ENCODE measurements at places on chromosomes 2 and 18.

DNA sequence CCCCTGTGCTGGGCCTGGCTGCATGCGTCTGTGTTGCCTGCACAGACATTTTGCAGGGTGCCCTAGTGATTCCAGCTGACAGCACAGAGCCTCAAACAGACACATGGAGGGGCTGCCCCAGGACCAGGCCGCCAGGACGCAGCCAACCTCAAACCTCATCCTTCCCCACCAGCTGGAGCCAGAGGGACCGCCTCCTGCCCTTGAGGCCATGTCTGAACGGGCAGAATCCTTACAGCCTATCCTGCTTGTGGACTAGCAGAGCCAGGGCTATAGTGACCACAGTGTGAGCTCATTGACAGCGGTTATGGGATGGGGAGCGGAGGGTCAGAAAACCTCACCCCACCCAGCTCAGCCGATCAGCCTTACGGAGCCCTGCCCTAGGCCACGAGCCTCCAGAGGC is 22.4 kb downstream of the ODC1 start:
- no peak for DNase-seq

DNA sequence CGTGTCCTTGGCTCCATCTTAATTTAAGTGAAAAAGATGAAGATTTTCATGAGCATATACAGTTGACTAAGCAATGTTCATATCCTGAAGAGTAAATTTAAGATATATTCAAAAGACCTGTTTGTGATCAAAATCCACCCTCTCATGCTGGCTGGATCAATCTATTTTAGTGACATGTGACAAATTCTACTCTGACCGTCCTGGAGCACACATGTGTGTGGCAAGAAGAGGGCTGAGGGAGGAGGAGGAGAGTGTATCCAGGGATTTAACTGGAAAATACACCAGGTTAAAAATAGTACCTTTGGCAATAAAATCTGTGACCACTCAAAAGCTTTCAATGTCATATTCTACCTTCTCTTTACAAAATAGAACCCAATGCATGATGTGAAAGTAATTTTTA is 228.7 kb downstream of the PID1 start:
- no peak for DNase-seq

DNA sequence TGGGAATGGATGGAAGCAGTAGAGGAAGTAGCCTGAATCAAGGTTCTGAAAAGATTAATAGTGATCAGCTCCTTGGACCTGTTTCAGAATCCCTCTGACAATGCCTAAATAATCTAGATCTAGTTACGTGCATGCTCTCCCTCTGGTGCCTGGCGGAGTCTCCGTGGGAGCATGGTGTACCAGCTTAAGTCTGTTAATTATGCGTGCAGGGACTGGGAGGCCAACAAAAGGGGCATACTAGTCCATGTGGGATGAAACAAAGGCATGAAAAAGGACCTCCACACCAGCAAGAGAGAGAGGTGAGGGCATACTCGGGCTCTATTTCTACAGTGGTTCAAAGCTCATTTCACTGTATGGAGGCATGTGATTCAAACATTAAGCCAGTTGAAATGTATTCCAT is 200.3 kb downstream of the DPP4 start:
- no peak for DNase-seq

- no peak for DNase-seq
Measured at GRCh38 chr2:64260093-64260803, 116.0 kb upstream of the PELI1 start.

GRCh38 chr2:10742666-10743065 is 21.2 kb downstream of the ATP6V1C2 start:
- DNase-seq: no peak

- DNase-seq: no peak
Measured at GRCh38 chr2:174784909-174785308, 20.6 kb upstream of the CHRNA1 start.

DNA sequence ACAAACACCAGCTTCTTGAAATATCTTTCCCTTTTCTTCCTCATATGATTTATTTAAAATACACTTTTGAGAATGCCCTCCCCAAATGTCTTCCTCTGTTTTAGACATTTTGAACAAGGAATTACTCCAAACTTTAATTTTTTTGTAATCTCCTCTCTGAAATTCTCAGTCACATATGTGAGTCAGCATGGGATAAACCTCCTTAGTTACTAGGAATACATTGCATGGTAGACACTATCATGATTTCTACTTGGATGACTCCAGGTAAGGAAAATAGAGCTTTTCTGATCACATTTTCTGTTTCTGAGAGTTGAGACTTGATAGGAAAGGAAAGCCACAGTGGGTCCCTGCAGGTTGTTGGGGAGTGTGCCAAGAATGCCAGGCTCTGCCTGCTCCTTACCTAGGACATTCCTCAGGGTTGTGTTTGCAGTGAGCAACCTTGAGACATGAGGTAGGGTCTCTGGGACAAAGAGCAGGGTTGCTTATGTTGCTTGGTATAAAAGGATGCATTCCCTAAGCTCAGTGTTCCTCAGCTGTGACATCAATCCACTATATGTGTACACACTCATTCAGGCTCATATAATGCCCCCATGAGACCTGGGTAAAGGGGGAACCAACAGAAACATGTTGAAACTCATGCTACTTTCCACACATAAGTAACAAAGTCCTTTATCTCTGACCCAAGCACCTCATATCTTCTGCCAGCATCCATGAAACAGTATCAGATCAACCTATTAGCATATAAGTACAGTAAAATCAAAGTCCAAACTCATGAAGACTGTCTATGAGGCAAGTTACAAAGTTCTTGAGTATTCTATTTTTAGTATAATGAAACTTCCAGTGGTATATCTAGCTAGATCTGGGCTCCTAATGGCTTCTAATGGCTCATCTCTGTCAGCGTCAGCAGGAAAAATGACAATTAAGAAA is 112.8 kb upstream of the SCN1A start:
- DNase-seq: no peak

DNA sequence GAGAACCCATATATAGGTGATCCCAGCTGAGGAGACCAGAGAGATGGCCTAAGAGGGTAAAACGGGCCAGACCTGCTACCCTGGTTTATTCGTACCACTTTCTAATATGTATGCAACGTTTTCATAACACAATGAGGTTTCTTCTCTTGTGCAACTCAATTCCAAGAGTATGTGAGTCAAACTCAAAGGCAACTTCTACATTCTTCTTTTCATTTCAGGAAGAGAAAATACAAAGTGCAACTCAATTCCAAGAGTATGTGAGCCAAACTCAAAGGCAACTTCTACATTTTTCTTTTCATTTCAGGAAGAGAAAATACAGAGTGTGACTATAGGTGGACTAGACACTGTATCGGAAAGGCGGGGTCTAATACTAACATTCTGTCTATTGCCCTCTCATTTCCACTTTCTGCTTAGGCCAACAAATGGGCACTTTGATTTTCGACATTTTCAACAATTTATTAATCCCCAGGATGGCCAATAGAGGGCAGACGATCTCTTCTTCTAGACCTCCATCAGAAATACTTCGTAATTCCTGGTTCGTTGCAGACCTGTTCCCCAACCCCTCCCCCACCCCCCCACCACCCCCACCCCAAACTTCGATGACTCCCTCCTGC is 3.7 kb upstream of the CRIM1 start:
- no peak for DNase-seq

DNA sequence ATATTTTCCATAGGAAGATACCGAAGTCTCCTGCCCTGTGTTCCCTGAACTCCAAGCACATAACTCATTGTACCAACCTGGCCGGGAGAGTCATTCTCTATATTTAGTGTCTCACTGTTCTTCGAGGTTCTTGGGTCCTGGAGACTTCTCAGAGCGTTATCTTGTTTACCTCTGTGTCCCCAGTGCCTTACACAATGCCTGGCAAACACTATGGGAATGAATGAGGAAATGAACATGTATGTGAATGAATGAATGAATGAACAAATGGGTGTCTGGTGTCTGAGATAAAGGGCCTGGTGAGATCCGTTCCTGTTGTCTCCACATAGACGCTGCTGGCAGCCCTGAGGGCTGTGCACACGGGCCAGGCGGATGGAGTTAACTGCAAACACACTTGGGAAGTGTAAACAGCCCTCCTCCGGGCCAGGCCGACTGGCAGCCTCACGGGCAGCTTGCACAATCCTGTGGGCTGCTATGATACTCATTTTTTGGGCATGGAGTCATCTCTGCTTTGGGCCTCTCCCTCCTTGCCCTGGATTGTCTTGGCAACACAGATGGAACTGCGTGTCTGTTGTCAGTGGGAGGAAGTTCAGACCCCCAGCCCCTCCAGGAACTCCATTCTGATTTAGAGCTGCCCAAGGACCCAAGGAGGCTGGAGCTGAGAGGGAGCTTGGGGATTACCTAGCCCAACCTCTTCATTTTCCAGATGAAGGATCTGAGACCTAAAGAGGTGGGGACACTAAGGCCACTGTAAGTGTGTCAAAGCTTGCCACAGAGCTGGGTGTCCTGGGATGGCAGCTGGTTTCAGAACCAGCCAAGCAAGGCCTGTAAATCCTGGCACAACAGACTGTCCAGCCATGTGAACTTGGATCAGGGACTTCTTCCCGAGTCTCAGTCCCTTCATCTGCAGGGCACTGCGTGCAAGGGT is 124.4 kb downstream of the INHBB start:
- DNase-seq: peak; percentile 95

GRCh38 chr18:10522574-10522973 is 3.3 kb upstream of the NAPG start:
- DNase-seq: no peak

GRCh38 chr18:11178951-11179549 is 29.7 kb upstream of the PIEZO2 start:
- no peak for DNase-seq

- no peak for DNase-seq
Measured at GRCh38 chr2:126244937-126245336, 411.0 kb upstream of the GYPC start.

DNA sequence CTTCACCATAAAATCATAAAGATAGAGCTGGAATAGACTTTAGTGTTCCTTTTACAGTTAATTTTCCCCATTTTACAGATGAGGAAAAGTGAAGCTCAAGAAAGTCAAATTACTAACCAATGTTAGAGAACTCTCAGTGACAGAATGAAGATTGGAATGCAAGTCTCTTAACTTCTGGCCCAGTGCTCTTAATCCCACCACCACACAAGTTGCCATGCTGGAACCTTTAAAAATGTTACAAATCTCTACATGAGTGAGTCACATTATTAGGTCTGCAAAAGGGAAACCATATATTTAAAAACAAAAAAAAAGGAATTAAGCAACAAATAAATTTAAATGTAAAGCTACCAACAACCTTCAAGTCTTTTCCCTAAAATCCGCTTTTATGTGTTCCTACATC is 3.5 kb downstream of the NCKAP1 start:
- DNase-seq: peak; percentile 8

- DNase-seq: peak; percentile 34
Measured at GRCh38 chr2:86807468-86808275, 17.0 kb upstream of the CD8A start.

- DNase-seq: no peak
Measured at GRCh38 chr2:111927723-111928122, 29.3 kb downstream of the MERTK start.

DNA sequence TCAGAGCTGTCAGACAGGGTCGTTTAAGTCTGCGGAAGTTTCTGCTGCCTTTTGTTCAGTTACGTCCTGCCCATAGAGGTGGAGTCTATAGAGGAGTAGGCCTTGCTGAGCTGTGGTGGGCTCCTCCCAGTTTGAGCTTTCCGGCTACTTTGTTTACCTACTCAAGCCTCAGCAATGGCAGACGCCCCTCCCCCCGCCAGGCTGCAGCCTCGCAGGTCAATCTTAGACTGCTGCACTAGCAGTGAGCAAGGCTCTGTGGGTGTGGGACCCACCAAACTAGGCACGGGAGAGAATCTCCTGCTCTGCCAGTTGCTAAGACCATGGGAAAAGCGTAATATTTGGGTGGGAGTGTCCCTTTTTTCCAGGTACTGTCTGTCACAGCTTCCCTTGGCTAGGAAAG is 86.5 kb downstream of the EFEMP1 start:
- no peak for DNase-seq

DNA sequence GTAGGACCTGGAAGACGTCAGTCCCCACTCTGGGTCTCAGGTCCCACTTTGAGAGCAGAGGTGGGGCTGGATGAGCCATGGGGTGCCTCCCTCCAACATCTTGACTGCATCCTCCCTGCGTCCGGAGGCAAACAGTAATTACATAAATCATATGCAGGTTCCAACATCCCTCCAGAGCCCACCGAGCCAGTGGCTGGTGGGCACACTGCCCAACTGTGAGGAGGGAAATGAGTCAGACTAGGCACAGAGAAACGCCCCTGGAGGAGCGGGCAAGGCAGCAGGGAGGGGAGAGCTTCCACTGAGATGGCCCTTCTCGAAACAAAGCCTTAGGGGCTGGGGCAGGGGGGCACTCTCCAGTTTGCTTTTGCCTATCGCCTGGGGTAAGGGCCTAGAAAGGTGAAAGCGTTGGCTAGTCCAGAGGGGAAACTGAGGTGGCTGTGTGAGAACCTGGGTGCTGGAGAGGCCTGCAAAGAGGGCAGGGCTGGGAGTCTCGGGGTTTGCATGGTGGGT is 168.2 kb upstream of the MYCN start:
- no peak for DNase-seq

GRCh38 chr2:32977228-32977758 is 30.5 kb downstream of the LTBP1 start:
- DNase-seq: no peak

DNA sequence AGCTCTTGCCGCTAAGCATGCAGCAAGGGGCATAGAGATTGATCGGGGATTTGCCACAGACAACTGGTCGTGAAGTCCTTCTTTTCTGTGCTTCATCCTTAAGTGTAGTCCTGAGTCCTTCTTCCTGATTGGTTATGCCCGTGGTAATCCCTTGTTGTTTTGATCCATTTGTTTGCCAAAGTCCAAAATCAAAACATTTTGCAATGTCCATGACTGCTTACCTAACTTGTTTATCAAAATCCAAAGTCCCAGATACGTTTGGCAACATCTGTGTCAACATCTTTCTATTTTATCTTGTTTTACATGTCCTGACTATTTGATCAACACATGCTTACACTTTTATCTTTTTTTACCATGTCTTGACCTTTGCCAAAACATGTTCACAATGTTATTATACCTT is 229.0 kb upstream of the ZNF804A start:
- DNase-seq: no peak

DNA sequence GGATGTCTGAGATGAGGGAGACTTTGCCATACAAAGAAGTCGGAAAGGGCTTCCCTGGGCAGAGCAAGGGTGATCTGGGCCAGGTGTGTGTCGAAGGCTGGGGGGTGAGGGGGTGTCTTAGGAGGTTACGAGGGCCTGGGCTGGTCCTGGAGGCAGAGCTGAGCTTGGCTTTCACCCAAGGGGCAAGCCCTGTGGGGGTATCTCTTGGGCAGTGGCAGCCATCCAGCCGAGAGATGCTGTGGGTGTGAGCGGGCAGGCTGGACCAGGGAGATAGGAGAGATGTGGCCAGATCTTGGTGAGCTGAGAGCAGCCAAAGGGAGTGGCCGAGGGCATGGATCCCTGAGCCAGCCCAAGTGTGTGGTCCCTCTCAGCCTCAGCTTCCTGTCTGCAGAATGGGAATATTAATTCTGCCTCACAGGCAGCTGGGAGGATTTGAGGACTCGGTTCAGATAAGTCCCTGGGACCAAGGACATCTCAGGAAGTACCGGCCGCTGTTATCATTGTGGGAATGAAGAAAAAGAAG is 33.0 kb downstream of the MAL start:
- no peak for DNase-seq

Data from hepatic stellate cell (primary cell).